ENCODE measurements at places on chromosomes 7 and 10.

- no peak overlapping the region for H3K27ac ChIP-seq
- no peaks in the 10 kb centered on the region for H3K36me3 ChIP-seq
- H3K27me3 ChIP-seq, result peaks cover 2% of the 10 kb centered on the region
- H3K4me3 ChIP-seq, result no peak overlapping the region
These were observed 186.7 kb upstream of the SHH start for GRCh38 chr7:155998766-155999630.

DNA sequence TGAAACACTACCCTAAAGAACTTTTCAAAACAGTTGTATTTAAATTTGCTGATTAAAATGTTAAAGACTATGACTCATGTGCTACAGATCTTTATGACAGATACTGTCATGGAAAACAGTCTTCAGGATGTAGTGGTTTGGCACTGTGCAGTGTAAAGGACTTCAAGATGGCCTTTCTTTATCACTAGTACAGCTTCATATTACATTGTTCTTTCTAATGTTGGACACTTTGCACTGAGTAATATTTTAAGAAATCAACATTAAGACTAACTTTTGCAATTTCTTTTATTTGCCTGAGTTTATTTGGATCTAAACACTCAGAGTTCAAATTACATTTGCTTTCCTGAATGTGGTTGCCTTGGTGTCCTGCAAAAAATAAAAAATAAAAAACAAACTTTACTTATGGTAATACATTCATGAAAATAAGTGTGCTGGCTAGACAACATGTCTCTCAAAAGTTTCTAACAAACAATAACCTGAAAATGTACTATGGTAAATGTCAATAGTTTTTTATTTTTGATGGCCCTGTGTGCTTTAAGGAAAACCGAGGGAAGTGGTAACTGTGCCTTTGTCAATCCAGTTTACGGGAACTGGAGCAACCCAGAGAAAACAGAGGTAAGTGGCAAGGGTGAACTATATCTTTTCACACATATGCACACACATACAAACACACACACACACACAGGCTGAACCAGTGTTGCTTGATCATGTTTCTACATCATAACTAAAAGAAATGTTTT, 85.9 kb upstream of the PLXDC2 start:
- DNase-seq, result no peak
- no peaks in the 10 kb centered on the region for H3K27me3 ChIP-seq
- H3K27ac ChIP-seq, result no peak overlapping the region
- no peaks in the 10 kb centered on the region for H3K36me3 ChIP-seq
- H3K4me3 ChIP-seq, result no peak overlapping the region
- no peaks in the 10 kb centered on the region for H3K4me1 ChIP-seq

GRCh38 chr7:55477781-55478374, 94.4 kb downstream of the VOPP1 start:
- H3K4me1 ChIP-seq, result no peaks in the 10 kb centered on the region
- H3K36me3 ChIP-seq, result no peaks in the 10 kb centered on the region
- no peak for DNase-seq
- H3K27ac ChIP-seq, result no peak overlapping the region
- H3K4me3 ChIP-seq, result no peak overlapping the region
- no peaks in the 10 kb centered on the region for H3K27me3 ChIP-seq

GRCh38 chr10:50541921-50542320, 81.8 kb downstream of the SGMS1 start:
- H3K27me3 ChIP-seq, result no peaks in the 10 kb centered on the region
- H3K27ac ChIP-seq, result no peak overlapping the region
- no peak overlapping the region for H3K4me3 ChIP-seq
- H3K36me3 ChIP-seq, result no peaks in the 10 kb centered on the region
- no peak for DNase-seq

DNA sequence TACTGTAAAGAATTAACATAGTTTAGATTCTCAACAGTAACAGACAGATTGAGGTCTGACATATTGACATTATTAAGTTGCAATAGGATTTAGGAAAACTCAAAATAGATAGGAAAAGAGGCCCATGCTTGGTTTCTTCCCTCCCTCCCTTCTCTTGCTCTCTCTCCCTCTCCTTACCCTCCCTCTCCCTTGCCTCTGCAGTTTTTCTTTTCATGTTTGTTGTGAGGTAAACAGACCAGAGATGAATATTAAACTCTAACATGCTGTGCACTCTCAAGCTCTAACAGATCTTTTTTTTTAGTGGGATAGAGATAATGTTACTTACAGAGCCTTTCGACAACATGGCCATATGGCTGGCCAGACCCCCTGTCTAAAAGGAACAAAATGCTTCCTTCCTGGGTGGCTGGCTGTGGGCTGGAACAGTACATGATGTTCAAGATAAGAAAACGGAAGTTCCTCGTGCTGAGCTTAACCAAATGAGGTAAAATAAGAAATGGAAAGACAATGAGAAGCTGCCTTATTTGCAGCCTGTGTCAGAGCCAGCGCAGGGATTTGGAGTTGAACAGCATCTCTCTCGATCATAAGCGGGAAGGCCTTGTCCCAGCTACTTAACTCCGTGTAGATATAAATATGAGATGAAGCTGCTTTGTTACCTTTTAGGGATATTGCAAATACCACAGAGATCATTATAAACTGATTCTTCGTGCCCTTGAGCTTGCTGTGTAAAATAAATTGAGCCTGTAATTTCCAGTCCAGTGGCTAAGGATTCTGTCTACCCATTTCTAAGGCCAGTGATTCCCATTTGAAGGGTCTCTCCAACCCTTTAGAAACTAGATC, 391.9 kb upstream of the NPVF start:
- DNase-seq, result peak; percentile 47
- no peak overlapping the region for H3K4me3 ChIP-seq
- H3K27ac ChIP-seq, result peak overlapping the region; percentile 86
- peaks cover 2% of the 10 kb centered on the region for H3K4me1 ChIP-seq
- no peaks in the 10 kb centered on the region for H3K27me3 ChIP-seq

GRCh38 chr10:123901621-123902020, 10.0 kb upstream of the CPXM2 start:
- H3K4me3 ChIP-seq, result no peak overlapping the region
- H3K27me3 ChIP-seq, result no peaks in the 10 kb centered on the region
- H3K36me3 ChIP-seq, result no peaks in the 10 kb centered on the region
- no peak for DNase-seq

DNA sequence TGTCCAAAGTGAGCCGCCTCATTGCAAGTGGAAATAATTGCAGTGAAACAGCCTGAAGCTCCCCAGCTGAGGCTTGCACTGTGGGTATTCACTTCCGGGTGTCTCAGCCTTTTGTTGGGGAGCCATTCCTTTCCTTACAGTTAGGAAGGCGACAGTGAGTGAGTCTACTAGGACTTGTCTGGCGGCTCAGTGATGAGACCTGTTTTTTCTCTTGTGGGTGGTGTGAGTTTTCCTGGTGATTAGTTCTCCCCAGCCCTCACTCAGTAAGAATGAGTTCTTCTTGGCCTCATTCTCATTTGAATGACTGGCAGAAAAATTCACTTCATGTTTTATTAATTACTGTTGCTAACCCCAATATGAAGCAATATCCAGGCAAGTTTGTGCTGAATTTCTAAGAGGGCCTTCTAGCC, 2.6 kb downstream of the PGAM1 start:
- H3K27ac ChIP-seq, result no peak overlapping the region
- peaks cover 6% of the 10 kb centered on the region for H3K36me3 ChIP-seq
- no peak for DNase-seq
- H3K4me1 ChIP-seq, result peaks cover 9% of the 10 kb centered on the region
- H3K4me3 ChIP-seq, result no peak overlapping the region
- H3K27me3 ChIP-seq, result no peaks in the 10 kb centered on the region

- H3K36me3 ChIP-seq, result no peaks in the 10 kb centered on the region
- no peaks in the 10 kb centered on the region for H3K27me3 ChIP-seq
- no peak overlapping the region for H3K4me3 ChIP-seq
- no peak overlapping the region for H3K27ac ChIP-seq
These were observed 15.4 kb downstream of the YWHAG start for GRCh38 chr7:76343294-76343930.

DNA sequence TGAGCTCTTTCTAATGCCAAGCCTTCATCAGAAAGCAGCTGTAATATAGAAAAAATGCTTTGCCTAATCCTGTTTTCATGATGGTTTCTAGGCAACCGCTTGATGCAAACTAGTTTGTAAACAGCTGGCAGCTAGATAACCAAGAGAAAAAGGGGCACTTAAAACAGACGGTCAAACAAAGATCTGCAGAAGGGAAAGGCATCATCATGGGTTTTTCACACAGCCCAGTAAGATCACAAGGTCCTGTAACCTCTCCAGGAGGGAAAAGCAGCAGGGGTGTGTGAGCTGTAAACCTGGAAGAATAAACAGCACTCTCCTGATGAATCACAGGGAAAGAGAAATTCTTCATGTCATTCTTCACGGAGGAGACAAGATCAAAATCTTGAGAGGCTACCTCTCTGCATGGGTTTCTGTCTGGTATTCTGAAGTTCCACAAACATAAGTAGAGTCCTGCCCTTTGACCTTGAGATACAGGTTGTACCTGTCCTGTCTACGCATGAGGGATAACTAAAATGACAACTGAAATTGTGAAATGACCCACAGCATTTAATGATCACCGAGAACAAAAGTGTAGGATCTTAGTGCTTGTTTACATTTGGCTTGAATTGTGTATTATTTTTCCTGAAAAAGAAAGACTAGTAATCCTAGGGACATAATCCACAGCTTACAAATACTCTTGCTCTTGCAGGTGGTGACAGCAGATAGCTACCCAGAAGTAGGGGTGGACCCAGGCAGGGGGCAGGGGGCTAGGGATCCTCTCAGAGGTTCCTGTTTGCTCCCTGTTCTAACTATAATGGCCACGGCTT, 48.0 kb downstream of the CREB3L2 start:
- H3K4me3 ChIP-seq, result no peak overlapping the region
- DNase-seq, result no peak
- no peaks in the 10 kb centered on the region for H3K36me3 ChIP-seq
- peaks cover 23% of the 10 kb centered on the region for H3K4me1 ChIP-seq
- peak overlapping the region; percentile 56 for H3K27ac ChIP-seq

DNA sequence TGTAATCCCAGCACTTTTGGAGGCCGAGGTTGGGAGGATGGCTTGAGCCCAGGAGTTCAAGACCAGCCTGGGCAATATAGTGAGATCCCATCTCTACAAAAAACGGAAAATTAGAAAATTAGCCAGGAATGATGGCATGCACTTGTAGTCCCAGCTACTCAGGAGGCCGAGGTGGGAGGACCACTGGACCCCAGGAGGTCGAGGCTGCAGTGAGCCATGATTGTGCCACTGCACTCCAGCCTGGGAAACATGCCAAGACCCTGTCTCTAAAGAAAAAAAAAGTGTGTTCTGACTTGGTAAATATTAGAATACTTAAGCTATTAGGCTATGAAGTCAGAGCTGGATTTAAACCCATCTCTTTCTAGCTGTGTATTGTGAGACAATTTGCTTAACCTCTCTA, 81.0 kb upstream of the KAT6B start:
- H3K36me3 ChIP-seq, result no peaks in the 10 kb centered on the region
- H3K27me3 ChIP-seq, result no peaks in the 10 kb centered on the region
- no peak overlapping the region for H3K4me3 ChIP-seq
- DNase-seq, result no peak

- H3K4me3 ChIP-seq, result no peak overlapping the region
- no peaks in the 10 kb centered on the region for H3K4me1 ChIP-seq
- no peak overlapping the region for H3K27ac ChIP-seq
- H3K27me3 ChIP-seq, result no peaks in the 10 kb centered on the region
- H3K36me3 ChIP-seq, result no peaks in the 10 kb centered on the region
- DNase-seq, result no peak
These were observed 44.8 kb downstream of the CLIP2 start for GRCh38 chr7:74334030-74334429.

- DNase-seq, result no peak
- no peak overlapping the region for H3K27ac ChIP-seq
- no peaks in the 10 kb centered on the region for H3K27me3 ChIP-seq
- H3K36me3 ChIP-seq, result no peaks in the 10 kb centered on the region
These were observed 614.3 kb downstream of the TYW1 start for GRCh38 chr7:67610897-67611296.

DNA sequence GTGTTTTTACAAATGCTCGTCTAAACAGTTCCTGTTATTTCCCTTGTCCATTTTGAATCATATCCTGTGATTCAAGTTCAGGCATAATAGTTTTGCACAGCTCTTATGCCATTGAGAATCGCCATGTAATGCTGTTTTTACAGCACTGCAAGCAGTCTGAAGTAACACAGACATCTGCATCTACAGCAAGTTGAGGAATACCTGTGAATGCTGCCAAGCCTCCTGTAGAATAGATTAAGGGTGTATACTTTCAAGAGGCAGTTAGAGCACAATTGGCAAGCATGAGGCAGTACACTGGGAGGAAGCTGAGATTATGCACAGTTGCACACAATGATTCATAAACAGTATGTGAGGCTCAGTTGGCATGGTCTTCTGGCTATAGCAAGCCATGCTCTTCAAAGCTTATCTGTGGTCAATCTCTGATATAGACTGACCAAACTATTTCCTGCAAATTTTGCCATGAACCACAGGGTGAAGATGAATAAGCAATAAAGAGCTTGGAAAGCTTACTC, 121.9 kb upstream of the AKR1E2 start:
- no peaks in the 10 kb centered on the region for H3K36me3 ChIP-seq
- H3K27ac ChIP-seq, result no peak overlapping the region
- no peak for DNase-seq
- H3K4me3 ChIP-seq, result no peak overlapping the region
- no peaks in the 10 kb centered on the region for H3K4me1 ChIP-seq

GRCh38 chr7:104978460-104978859, 35.5 kb upstream of the KMT2E start:
- H3K36me3 ChIP-seq, result no peaks in the 10 kb centered on the region
- DNase-seq, result peak; percentile 85
- peaks cover 54% of the 10 kb centered on the region for H3K4me1 ChIP-seq
- no peak overlapping the region for H3K4me3 ChIP-seq
- H3K27ac ChIP-seq, result peak overlapping the region; percentile 73

DNA sequence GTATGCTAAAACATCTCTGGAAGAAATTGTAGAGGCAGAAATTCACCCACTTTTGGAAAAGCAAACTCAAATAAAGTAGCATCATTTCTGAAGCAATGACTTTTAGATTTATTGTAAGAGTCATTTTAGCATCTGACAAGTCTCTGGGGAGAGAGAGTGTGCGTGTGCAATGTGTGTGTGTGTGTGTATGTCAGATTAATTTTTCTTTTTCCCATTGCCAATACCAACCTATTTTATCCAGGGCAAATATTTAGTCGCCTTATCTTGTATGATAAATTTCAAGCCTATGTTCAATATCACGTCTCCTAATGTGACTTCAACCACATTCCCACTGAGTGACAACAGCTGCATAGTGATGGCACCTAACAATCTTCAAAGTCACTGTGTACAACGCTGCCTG, 101.7 kb downstream of the NEBL start:
- no peaks in the 10 kb centered on the region for H3K4me1 ChIP-seq
- no peaks in the 10 kb centered on the region for H3K36me3 ChIP-seq
- no peak overlapping the region for H3K27ac ChIP-seq
- no peaks in the 10 kb centered on the region for H3K27me3 ChIP-seq

GRCh38 chr7:38700116-38700515, 68.9 kb upstream of the AMPH start:
- H3K36me3 ChIP-seq, result no peaks in the 10 kb centered on the region
- H3K4me1 ChIP-seq, result no peaks in the 10 kb centered on the region
- DNase-seq, result no peak
- H3K27ac ChIP-seq, result no peak overlapping the region
- H3K27me3 ChIP-seq, result peaks cover 2% of the 10 kb centered on the region

- H3K27ac ChIP-seq, result no peak overlapping the region
- H3K4me1 ChIP-seq, result peaks cover 11% of the 10 kb centered on the region
- H3K27me3 ChIP-seq, result no peaks in the 10 kb centered on the region
- H3K4me3 ChIP-seq, result no peak overlapping the region
- H3K36me3 ChIP-seq, result no peaks in the 10 kb centered on the region
- DNase-seq, result no peak
These were observed 289.3 kb upstream of the ZMIZ1 start for GRCh38 chr10:78779339-78779955.
